ENCODE measurements at places on chromosomes 11 and 22.

- DNase-seq = no peak
Observed at GRCh38 chr22:38638216-38638615, 18.0 kb downstream of the FAM227A start.

DNA sequence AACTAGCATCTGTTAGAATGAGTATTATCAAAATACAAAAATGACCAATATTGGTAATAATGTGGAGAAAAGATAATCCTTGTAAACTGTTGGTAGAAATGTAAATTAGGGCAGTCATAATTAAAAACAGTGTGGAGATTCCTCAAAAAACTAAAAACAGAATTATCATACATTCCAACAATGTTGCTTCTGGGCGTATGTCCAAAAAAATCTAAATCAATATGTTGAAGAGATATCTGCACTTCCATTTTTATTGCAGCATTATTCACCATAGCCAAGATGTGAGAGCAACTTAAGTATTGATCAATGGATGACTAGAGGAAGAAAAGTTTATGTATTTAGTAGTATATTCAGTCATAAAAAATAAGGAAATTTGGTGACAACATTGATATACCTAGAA, 59.8 kb upstream of the OR9G4 start:
- no peak for DNase-seq

GRCh38 chr11:120025606-120026335, 112.1 kb downstream of the TRIM29 start:
- DNase-seq = no peak

- DNase-seq = no peak
Observed at GRCh38 chr11:108148556-108148955, 27.2 kb downstream of the ACAT1 start.

GRCh38 chr22:49193348-49193747, 634.3 kb downstream of the BRD1 start:
- DNase-seq = no peak

GRCh38 chr11:35943713-35944502, at the start of gene LDLRAD3:
Gene LDLRAD3, plus strand, starts transcription at chr11:35944062. Its CDS starts 37 bp downstream, at chr11:35944099.
- peak; percentile 84 for DNase-seq

- no peak for DNase-seq
Observed at GRCh38 chr11:104618954-104619353, 279.3 kb downstream of the CASP12 start.

- DNase-seq = no peak
Observed at GRCh38 chr11:23564370-23564769, 704.1 kb upstream of the CCDC179 start.

- no peak for DNase-seq
Observed at GRCh38 chr22:36550701-36551495, 21.9 kb upstream of the EIF3D start.
